ENCODE measurements at places on chromosomes 1 and 21.
A peak's percentile ranks its signal among the peaks of the same experiment; 100 is the strongest.

DNA sequence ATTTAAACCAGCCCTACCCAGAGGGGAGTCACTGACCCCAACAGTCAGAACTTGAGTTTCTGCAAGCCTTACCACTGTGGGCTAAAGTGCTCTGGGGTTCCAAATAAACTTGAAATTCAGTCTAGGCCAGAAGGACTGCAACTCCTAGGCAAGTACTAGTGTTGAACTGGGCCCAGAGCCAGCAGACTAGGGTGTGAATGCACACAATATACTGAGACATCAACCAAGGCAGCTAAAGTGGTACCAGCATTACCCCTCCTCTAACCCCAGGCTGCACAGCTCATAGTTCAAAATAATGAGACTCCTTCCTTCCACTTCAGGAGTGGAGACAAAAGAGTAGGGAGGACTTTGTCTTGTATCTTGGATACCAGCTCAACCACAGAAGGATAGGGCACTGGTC, 18.9 kb upstream of the IL20 start:
- DNase-seq: no peak

- no peak for DNase-seq
These were observed 233.5 kb downstream of the OMA1 start for GRCh38 chr1:58312971-58313563.

DNA sequence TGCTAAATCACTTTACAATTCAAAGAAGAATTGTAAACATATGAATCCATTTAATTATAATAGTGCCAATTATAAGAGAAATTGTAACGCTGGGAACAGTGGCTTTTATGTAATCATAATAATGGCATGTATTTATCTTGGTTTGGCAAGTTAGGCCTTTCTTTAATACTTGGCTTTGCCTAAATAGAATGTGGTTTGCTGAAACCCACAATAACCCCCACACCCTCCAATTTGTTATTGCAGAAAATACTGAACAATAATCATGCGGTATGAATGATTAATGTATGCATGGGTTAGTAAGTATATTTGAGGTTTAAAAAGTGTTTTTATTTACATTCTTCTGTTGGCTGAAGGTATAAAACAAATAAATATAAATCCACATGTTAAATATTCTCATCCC, 138.2 kb downstream of the NFIA start:
- no peak for DNase-seq

DNA sequence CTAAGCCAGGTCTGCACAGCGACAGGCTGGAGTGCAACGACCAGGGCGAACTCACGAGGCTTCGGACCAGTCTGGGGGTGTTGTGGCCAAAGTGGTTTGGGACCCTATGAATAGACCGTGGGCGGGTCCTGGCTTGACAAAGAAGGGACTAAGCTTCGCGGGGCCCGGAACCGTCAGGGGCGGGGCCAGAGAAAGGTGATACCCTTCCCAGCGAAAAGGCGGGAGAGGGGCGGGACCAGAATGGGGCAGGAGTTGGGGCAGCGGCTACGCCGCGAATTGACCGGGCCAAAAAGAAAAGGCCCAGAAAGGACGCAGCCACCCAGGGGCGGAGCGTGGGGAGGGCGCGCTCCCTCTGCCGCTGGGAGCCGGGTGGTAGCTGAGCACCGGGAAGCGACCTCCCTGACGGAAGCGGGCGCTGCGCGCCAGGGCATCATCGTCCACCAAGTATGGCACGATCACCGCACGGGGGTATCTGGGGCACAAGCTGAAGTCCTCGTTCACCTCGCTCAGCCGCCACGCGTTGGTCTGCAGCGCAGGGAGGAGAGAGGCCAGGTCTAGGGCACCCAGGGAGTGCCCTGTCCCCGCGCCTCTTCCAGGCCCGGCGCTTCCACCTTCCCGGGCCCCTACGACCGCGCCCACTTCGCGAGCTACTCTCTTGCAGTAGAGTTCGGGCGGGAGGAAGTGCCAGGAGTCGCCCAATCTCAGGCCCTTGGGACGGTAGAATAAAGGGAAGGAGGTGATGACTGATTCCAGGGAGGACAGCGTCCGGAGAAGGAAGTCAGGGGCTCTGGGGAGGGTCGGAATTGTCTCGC, 6.7 kb upstream of the FAM167B start:
- DNase-seq: no peak

- DNase-seq: no peak
These were observed 39.0 kb upstream of the LBR start for GRCh38 chr1:225466848-225467192.

DNA sequence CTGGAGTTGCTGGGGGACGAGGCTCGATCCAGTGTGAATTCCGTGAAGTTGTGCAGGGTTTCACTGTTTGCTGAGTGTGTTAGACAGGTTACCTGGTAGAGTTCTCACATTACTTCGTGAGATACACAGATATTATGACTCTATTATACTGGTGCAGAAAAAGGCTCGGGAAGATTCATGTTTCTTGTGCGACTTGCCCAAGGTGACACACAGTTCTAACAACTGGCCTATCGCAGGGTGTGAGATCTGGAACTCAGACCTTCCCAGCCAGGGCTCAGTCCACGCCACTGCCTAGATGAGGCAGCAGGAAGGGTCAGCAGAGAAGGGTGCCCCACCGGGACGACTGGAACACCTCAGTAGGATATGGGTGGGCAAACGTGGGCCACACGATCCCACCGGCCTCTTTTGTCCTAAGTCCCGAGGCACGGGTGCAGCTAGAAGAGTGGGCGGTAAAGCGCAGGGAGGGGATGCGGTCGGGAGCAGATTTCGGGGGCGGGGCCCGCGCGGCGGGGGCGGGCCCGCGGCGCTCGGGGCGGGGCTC, 296 bp upstream of the RNPEP start:
- peak; percentile 92 for DNase-seq

DNA sequence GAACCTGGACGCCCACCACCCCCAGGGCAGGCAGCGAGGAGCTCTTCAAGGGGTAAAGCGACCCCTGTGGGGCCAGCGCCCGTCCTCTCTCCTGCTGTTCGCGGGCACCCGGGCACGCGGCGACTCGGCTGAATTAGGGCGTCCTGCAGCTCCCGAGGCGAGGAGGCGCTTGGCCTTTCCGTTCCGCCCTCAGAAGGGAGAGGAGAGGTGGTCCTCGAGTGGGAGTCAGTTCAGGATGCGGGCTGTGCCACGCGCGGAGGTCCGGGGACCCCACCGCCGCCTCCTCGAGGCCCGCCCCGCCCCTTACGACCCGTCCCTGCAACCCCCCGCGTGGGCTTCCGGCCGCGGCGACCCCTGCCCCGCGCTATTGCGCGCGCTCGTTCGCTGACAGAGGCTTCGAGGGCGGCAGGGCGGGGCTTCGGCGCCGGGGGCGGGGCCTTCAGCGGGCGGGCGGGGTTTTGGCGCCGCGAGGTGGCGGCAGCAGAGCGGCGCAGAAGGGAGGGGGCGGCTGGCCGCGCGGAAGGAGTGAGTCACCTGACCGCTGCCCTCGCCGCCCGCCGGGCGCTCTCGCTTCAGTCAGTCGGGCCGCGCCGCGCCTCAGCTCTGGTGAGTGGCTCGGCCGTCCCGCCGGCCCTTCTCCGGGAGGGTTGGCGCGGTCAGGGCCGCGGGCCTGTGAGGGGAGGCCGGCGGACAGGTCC, at the start of gene BACH1:
TSS of gene BACH1 (plus strand) at position 575 of the 698 bp plus-strand sequence. CDS start 22,359 bp downstream, outside the sequence.
- peak; percentile 93 for DNase-seq

DNA sequence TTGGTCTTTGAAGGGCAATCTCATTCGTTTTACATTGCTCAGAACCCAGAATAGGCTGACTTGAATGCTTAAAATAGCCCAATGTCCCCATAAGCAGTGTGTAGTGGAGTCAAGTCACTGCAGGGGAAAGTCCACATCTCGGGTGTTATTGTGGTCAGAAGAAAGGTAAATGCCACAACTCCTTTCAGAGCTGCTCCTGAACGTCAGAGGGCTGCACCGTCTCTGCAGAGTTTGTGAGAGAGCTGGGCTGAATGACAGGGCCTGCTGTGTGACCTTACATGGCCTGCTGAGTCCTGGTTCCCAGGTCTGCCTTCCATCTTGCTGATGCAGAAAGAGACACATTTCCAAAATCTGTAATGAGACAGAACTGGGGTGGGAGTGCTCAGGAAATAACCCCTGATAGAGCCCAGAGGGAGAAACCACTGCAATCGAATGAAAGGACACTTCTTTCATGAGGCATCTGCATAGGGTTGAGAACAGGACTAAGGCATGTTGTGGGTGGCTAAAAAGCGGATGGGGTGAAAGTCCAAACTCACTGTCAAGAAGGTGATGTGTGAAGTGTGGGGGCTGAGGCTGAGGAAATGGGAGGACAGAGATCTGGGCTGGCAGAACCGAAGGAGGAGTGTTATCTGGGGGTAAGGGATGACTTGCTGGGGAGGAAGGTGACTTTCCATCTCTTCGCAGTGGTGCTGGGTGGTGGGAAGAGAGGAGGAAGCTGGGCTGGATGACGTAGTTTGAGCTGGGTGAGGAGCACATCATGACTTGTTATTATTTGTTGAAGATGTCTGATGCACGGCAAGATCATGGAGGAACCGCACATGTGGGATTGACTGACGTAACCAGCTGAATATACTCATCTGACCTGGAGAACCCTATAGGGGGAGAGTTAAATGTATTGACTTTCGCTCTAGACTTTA, 33.7 kb downstream of the XCL2 start:
- DNase-seq: peak; percentile 53

DNA sequence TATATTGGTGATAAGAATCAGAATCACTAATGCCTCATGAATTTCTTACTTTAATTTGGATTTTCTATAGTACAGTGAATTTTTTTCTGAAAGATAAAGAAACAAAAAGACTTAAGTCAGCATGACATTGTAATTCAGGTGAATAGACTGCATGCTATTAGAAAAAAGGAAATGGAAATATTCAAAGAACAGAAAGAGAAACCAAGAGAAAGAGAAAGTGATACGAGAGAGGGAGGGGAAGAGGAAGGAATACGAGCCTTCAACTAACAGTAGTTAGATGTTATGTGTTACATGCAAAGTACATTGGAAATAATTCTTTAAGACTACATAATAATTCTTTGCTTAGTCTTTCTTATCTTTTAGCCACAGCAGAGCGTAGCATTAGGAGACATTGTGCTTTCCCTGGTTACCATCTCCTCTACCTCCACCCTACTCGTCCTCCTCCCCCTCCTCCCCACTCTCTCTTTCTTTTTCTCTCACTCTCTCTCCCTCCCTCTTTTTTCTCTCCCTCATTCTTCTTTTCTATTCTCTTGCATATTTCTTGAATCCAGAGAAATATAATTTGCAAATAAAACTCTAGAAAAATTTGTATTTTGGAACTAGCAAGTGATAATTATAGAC, 46.4 kb upstream of the ADGRL4 start:
- DNase-seq: peak; percentile 35

DNA sequence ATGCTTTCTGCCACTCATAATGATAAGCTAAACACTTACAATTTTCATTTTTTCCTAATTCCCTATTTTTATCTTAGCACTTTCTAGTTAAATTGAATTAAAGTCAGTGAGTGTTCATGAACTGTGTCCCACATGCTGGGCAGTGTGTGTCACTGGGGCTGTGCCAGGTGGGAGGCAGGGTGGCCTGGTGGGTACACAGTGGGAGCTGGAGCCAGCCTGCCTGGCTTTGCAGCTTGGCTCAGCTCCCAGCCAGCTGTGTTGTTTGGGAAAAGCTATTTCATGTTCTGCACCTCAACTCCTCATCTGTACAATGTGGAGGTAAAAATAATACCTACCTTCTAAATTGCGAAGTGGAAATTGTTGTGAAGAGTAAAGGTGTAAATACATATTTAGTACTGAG, 238.4 kb downstream of the PLA2G4A start:
- DNase-seq: no peak

- peak; percentile 76 for DNase-seq
These were observed 80.9 kb downstream of the COLGALT2 start for GRCh38 chr1:183956559-183957188.

GRCh38 chr1:21278860-21279845, 11.1 kb downstream of the ECE1 start:
- no peak for DNase-seq

GRCh38 chr1:161069731-161070270, at the start of gene ARHGAP30:
Gene ARHGAP30, minus strand, starts transcription at chr1:161069891. Its CDS starts 267 bp downstream, at chr1:161069624.
- DNase-seq: peak; percentile 96

DNA sequence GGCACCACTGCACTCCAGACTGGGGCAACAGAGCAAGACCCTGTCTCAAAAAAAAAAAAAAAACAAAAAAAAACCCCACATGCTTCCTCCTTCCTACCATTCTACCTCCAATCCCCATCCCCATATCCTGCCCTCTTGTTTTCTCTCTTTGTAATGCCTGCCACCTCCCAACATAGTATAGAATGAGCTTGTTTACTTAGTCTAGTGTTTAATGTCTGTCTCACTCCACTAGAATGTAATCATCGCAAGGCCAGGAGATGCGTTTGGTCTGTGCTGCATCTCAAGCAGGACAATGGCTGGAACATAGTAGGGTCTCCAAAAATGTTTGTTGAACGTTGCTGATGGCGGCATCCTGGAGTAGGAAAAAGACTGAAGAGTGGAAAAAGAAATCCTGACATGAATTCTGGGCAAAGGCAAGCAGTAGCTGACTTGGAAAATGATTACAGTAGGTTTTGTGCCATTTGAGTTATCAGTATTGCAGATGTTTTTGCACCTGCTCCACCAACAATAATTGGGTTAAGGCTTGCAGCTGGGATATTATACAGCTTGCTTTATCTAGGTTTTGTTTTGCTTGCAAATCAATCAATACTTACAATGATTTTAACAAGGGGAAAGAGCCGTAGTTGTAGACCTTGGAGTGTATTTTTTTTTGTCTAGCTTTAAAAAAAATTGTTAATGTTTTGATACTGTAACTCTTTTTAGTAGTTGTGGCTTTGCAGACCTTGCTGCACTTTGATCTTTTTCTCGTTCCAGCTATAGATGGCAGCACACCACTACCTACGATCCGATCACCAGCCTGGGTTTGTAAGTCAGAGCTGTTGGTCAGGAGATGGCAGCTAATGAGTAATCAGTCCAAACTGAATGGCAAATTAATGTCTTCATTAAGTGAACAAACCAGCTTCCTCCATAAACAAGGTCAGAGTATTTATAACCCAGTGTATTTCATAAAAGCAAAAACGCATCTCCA, 62.4 kb downstream of the BACH1 start:
- DNase-seq: no peak

DNA sequence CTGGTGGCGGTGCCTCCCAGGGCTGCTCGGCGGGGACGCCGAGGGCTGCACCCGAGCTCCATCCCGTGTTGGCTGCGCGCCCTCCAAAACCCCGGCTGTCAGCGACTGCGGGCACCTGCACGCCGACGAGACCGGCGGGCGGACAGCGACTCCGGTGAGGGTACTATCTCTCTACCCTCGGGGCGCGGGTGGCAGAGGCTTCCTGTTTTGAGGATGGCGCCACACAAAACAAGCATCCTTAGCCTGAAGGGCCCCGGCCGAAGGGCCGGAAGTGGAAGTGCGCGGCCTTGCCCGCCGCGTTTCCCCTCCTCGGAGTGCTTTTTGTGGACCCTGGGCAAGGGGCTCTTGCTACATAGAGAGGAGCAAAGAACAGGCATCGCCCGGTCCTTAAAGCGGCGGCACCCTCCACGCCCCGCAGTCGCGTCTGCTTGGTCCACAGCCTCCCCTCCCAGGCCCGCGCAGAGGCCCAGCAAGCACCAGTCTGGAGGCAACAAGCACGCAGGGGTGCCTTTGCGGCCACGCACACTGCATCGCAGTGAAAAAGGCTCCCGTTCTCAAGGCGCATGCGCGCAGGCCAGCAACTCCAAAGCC, 561 bp upstream of the COQ8A start:
- DNase-seq: no peak

GRCh38 chr1:180964056-180964455, 51.4 kb downstream of the KIAA1614 start:
- DNase-seq: no peak

- DNase-seq: no peak
These were observed 16.7 kb upstream of the NADK start for GRCh38 chr1:1794999-1795398.

- DNase-seq: no peak
These were observed 28.4 kb downstream of the RPE65 start for GRCh38 chr1:68421350-68421749.

- no peak for DNase-seq
These were observed 131.4 kb upstream of the F3 start for GRCh38 chr1:94672934-94673333.

GRCh38 chr1:63868268-63868781, 94.5 kb downstream of the ROR1 start:
- no peak for DNase-seq

All from GM10248 (cell line).